ENCODE measurements at places on chromosomes 3 and 15. TPM values are rescaled to one million over a fixed set of nuclear protein-coding genes. Genes with fewer than 3 reads are reported as not detected.

DNA sequence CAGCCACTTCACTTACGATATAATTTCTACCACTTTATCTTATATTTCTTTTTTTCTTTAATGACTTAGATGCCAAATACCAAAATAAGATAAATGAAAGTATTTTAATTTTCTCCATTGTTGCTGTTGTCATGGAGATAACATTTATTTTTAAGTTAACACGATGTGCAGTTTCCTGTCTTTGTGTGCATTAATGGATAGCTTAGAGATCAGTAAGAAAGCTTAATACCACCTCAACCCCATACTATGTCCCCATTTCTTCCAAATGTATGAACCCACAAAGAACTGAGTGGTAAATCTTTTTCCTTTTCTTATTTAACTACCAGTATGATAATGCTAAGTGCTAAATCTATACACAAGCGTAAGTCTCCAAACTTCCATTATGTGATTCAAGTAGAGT is 17.1 kb downstream of the PCNP start:
- no peak for DNase-seq

DNA sequence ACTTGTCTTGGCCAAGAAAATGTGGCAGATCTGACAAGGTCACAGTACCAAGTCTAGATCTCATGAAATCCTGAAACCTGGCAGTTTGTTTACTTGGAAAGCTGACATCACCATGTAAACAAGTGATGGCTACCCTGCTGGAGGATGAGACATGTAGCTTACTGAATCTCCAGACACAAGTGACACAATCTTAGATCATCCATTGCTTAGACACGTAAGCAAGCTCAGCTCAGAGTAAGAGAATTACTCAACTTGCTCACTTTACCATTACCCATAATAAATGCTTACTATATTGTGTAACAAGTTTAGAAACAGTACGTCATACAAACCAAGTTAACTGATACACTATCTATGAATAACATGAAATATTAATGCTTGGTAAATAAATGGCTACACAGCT is 263.8 kb downstream of the TBC1D5 start:
- no peak for DNase-seq

DNA sequence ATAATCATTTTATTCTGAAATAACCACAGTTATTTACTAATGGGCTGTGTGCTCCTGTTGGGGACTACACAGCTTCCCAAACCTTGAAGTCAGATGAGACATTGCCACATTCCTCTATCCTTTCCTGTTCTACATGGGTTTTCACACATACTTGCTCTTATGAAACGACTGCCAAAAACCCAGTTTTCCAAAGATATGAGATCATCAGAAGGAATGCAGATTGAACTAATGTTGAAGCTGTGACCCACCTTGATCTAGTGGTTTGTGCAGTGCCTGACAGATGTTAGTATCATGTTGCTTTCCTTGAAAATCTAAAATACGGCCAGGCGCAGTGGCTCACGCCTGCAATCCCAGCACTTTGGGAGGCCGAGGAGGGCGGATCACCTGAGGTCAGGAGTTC is 144.6 kb downstream of the VGLL4 start:
- DNase-seq, result no peak

- DNase-seq, result no peak
Measured at GRCh38 chr3:172260381-172260780, 187.9 kb downstream of the GHSR start.

DNA sequence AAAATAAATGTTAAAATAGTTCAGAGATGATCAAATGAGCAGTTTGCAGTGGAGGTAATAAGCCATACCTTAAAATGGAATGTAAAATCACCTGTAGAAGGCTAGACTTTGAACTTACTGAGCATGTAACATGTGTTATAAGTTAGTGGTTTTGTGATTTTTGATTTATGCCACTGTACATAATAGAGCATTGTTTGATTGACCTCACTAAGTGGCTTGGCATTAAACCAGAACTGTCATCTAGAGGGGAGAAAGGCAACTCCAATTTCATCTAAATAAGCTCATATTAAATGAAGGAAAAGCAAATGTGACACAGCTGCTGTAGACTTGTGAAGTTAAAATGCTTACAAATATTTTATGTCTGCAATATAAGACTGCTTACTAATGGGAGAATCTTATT is 387.9 kb downstream of the ZIC1 start:
- DNase-seq, result no peak

- no peak for DNase-seq
Measured at GRCh38 chr15:99485992-99486370, 79.8 kb upstream of the MEF2A start.

- DNase-seq, result no peak
Measured at GRCh38 chr15:55008421-55008820, 188.3 kb downstream of the RSL24D1 start.

The CHRFAM7A gene
- 1.9 TPM for total RNA-seq

The CISH gene
- total RNA-seq, result 400 TPM
